ENCODE measurements at places on chromosomes 7 and 10. TPM values are rescaled to one million over a fixed set of nuclear protein-coding genes. Genes with fewer than 3 reads are reported as not detected.
A peak's percentile ranks its signal among the peaks of the same experiment; 100 is the strongest.

DNA sequence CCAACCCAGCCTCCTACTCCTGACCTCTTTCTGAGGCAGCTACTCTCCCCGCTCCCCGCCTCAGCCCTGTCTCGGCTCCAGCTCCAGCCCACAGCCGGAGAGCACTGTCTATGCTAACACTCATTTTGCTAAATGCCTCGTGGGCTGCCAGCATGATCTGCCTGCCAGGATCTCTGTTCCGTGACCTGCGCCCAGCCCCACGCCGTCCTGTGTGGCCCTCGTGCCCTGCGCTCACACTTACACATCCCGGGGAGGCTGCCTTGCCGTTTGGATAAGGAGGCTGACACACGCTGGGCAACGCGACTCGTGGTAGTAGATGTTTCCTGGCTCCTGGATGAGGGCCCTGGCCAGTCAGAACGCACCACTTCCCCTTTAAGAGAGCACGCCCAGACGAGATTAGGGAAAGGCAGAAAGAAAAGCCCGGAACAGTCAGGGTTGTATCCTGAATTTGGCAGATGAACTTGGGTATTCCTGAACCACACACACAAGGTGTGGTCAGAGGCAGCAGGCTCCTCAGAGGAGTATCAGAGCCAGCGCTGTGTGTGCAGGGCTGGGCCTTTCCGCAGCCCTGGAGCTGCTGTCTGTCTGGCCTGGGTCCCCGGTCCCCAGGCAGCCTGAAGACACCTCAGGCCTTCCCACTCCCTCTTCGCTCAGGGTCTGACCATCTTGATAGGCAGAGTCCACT lies 97.7 kb upstream of the EFCAB10 start:
- peaks cover 8% of the 10 kb centered on the region for H3K4me1 ChIP-seq
- peak; percentile 90 for DNase-seq
- H3K27me3 ChIP-seq, result no peaks in the 10 kb centered on the region
- peak overlapping the region; percentile 62 for H3K27ac ChIP-seq

GRCh38 chr7:84324136-84324630 lies 129.6 kb upstream of the SEMA3A start:
- no peaks in the 10 kb centered on the region for H3K27me3 ChIP-seq
- H3K4me1 ChIP-seq, result no peaks in the 10 kb centered on the region
- H3K27ac ChIP-seq, result no peak overlapping the region
- no peak overlapping the region for H3K4me3 ChIP-seq
- no peak for DNase-seq

- no peaks in the 10 kb centered on the region for H3K4me1 ChIP-seq
- no peaks in the 10 kb centered on the region for H3K27me3 ChIP-seq
- no peak overlapping the region for H3K27ac ChIP-seq
- no peaks in the 10 kb centered on the region for H3K36me3 ChIP-seq
- H3K4me3 ChIP-seq, result peak overlapping the region; percentile 28
Observed at GRCh38 chr7:35971133-35971891, 170.5 kb downstream of the SEPTIN7 start.

- H3K27me3 ChIP-seq, result no peaks in the 10 kb centered on the region
- no peak overlapping the region for H3K27ac ChIP-seq
- H3K36me3 ChIP-seq, result no peaks in the 10 kb centered on the region
- H3K4me3 ChIP-seq, result no peak overlapping the region
- no peak for DNase-seq
- H3K4me1 ChIP-seq, result no peaks in the 10 kb centered on the region
Observed at GRCh38 chr10:131825150-131825848, 75.5 kb upstream of the PPP2R2D start.

DNA sequence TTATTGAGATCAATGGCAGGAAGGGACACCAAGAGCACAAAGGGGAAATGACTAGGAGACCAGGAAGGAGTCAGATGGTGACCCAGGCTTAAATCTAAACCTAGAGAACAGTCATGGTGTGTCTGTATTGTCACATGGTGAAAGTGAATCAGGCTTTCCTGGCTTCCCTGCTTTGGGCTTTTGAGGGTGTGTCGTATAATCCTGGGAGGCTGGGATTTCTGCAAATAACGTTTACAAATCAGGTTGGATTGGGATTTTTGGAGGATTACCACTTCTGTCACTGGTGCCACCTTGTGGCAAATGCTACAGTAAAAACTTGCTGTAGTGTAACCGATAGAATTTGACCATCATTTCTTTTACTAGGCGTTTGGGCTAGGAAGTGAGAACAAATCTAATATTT lies 502.6 kb downstream of the NRG3 start:
- no peaks in the 10 kb centered on the region for H3K36me3 ChIP-seq
- no peak for DNase-seq
- H3K27me3 ChIP-seq, result no peaks in the 10 kb centered on the region
- no peak overlapping the region for H3K27ac ChIP-seq
- no peaks in the 10 kb centered on the region for H3K4me1 ChIP-seq
- H3K4me3 ChIP-seq, result no peak overlapping the region

GRCh38 chr7:6228361-6229229 lies 43.8 kb downstream of the CYTH3 start:
- no peak for DNase-seq
- no peaks in the 10 kb centered on the region for H3K36me3 ChIP-seq
- peak overlapping the region; percentile 65 for H3K27ac ChIP-seq
- H3K4me3 ChIP-seq, result no peak overlapping the region
- H3K4me1 ChIP-seq, result peaks cover 4% of the 10 kb centered on the region
- no peaks in the 10 kb centered on the region for H3K27me3 ChIP-seq

Gene EPHA1
- not detected for total RNA-seq

DNA sequence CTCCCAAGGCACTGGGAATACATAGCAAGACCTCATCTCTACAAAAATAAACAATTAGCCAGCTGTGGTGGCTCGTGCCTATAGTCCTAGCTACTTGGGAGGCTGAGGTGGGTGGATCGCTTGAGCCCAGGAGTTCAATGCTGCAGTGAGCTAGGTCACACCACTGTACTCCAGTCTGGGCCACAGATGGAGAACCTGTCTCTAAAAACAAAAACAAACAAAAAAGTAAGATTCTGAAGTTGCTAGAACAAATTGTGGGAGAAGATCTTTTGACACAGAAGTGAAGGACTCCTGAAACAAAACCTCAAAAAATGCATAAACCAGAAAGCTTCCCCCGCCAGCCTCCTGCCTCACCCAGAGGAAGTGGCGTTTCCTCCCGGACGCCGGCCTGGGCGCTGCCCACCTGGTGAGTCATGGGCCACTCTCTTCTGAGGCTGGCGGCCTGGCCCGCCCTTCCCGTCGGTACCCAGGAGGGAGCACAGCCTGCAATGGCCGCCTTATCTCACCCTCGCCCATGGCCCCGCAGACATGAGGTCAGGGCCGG lies 25.4 kb upstream of the ELN start:
- H3K4me1 ChIP-seq, result peaks cover 22% of the 10 kb centered on the region
- H3K27me3 ChIP-seq, result no peaks in the 10 kb centered on the region
- DNase-seq, result peak; percentile 68
- H3K27ac ChIP-seq, result peak overlapping the region; percentile 99
- H3K36me3 ChIP-seq, result no peaks in the 10 kb centered on the region

All from ascending aorta (tissue), 2 donors.